HS-5 (cell line): ENCODE measurements at places on chromosomes 11 and 22.

DNA sequence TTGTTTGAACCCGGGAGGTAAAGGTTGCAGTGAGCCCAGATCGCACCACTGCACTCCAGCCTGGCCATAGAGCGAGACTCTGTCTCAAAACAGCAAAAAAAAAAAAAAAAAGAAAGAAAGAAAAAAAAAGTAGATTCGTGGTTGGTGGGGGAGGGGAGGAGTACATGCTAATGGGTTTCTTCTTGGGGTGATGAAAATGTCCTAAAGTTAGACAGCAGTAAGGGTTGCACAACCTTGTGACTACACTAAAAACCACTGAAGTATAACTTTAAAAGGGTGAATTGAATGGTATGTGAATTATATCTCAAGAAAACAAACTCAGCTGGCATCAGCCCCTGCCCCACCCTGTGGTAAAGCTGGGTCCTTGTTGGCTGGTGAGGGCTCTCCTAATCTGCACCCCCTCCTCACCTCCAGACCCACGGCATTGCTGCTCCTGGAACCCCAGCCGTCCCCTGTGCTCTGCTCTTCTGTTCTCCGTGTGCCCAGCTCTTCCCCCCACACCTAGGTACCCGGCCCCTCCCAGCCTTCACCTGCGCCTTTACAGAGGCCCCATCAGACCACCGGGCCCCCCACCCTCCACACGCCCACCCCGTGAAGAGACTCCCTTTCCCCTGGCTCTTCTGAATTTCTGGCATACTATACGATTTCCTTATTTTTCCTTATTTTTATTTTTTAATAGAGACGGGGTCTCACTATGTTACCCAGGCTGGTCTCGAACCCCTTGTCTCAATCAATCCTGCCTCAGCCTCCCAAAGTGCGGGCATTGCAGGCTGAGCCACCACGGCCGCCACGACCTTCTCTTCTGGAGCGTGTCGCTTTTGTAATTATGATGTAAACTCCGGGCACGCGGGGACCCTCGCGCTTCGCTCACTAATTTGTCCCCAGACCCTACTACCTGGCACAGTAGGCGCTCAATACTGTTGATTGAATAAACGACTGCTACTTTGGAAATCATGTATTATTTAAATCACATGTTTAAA is 924 bp upstream of the FADD start:
- no peak for DNase-seq

GRCh38 chr11:111933872-111934271 is 3.3 kb upstream of the DIXDC1 start:
- no peak for DNase-seq

DNA sequence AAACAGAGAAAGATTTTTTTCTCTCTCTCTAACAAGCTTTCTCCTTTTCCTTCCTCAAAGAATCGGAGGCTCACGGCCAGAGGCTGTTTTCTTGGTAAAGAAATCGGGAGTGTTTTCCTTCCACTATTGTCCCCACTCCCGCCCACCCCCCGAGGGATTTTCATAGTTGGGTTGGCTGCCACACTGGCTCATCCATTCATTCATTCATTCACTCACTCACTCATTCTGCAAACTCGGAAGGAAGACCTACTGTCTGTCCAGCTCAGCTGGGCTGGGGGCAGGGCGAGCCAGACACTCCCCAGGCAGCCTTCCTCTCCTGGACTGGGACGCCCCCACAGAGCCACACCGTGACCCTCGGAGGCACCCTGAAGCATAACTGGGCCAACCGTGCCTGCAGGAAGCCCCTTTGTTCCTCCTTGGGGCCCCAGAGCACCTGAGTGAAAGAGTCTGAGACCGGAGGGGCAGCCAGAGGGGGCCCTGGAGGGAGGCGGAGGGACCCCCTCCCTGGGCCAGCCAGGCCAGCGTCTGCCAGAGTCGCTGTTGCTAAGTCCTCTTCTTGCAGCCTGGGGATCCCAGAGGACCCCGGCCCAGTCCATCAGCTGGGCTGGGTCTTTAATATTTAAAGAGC is 17.0 kb downstream of the CDKN1C start:
- no peak for DNase-seq

DNA sequence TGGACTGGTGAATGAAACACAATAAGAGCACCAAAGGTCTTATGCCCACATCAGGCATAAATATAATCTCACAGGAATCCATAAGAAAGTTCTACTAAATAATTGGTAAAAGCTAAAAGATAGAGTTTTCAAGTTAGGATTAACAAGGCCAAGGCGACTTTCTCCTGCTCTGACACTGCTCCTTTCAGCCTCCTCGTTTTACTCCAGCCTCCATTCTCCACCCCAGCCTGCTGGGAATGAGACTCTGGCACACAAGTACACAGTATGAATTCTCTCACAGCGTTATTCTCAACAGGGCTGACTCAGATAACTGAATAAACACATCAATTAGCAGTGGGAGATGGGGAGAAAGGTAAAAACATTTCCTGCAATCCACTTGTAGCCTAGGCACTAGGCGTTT is 94.9 kb downstream of the APOL5 start:
- no peak for DNase-seq

DNA sequence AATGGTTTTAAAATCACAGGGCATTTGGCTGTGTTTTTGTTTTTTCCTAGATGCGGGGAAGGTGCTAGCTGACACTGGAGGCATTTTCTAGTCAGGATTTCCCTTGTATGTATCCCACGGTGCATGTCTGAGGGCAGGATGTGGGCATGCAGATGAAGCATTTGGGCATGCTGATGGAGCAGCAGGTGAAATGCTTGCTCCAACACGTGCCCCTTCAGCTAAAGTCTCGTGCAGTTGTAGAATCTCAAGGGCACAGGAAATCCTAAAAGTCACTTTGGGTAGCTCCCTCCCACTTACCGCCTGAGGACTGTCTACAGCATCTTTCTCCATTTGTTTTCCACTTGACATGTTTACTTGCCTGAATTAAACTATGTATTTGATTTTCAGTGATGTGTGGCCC is 429.4 kb upstream of the B3GAT1 start:
- DNase-seq: no peak

DNA sequence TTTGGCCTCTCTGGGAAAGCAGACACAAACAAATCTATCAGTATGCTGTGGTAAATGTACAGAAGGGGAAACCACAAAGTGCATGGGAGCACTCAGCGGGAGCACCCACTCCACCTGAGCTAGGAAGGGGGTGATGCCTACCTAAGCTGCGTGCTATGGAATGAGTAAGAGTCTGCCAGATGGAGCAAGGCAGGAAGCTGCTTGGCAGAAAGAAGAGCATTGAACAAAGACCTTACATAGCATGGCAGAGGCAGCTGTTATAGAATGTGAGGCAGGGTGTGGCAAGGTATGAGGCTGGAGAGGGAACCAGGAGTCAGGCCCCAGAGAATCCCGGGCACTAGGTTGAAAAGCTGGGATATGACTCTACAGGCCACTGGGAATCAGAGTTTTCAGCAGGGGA is 13.8 kb upstream of the MTFP1 start:
- DNase-seq: no peak

DNA sequence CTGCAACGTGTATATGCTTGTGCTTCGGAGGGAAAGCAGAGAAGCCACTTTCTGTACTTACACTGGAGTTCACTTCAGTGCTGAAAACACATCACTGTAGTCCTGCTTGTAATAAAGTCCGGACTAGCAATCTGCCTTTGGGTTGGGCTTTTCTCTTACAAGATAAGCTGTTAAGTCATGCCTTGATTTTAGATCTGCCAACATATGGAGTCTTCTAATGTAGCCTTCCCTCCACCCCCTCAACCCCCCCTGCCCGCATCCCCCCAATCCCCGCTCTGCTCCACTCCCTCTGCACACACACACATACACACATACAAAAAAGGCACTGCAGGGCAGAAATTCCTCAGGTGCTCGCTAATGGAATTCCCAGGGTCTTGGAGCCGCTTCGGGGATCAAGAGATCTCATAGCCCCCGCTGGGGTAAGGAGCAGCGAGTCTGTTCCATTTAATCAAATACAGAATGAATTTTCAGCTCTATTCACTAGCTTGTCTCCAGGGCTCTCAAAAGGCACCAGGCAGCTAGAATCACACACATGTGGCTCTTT is 3.4 kb downstream of the CDON start:
- no peak for DNase-seq

GRCh38 chr22:35316751-35317150 is 17.1 kb downstream of the TOM1 start:
- DNase-seq: no peak

DNA sequence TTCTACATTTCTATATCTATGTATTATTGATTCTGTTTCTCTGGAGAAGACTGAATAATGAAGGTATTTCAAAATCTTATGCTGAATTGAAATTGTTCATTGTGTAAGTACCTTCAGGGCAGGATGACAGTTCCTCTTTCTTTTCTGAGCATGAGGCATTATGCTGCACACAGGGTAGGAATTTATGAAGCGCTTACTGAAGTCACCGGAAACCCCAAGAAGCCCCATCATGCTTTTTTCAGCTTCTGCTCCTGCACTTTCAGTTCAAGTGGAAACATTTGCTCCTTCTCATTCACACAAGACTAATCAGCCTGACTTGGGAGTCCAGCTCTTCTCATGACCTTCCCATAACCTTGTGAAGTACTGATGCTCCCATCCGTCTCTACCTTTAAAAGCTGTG is 314.7 kb upstream of the SORL1-AS1 start:
- DNase-seq: no peak

GRCh38 chr11:22343371-22344032 is 5.3 kb downstream of the SLC17A6 start:
- DNase-seq: no peak

- no peak for DNase-seq
Observed at GRCh38 chr22:29769723-29770321, 2.7 kb downstream of the UQCR10 start.

DNA sequence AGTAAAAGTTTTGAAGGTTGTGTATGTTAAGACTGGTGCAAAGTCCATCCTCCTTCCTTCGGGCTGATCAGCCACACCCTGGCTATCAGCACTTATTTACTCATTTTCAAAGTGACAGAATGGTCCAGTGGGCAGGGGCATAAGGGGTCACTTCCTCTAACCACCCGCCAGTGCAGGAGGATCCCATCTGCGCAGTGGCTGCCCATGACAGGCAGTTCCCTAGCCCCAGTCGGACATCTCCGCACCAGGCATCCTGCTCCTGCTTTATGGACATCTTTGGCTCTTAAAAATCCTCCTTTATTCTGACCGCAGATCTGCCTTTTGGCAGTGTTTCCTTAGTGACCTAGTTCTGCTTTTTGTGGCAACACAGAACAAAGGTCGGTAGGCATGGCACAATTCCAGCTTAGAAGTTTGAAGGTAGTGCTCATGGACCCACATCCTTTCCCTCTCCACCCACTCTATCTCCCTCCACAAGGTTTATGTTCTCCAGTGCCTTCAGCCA is 55.9 kb downstream of the BMAL1 start:
- DNase-seq: no peak

- DNase-seq: peak; percentile 39
Observed at GRCh38 chr11:95067841-95068219, 1.1 kb downstream of the SRSF8 start.

DNA sequence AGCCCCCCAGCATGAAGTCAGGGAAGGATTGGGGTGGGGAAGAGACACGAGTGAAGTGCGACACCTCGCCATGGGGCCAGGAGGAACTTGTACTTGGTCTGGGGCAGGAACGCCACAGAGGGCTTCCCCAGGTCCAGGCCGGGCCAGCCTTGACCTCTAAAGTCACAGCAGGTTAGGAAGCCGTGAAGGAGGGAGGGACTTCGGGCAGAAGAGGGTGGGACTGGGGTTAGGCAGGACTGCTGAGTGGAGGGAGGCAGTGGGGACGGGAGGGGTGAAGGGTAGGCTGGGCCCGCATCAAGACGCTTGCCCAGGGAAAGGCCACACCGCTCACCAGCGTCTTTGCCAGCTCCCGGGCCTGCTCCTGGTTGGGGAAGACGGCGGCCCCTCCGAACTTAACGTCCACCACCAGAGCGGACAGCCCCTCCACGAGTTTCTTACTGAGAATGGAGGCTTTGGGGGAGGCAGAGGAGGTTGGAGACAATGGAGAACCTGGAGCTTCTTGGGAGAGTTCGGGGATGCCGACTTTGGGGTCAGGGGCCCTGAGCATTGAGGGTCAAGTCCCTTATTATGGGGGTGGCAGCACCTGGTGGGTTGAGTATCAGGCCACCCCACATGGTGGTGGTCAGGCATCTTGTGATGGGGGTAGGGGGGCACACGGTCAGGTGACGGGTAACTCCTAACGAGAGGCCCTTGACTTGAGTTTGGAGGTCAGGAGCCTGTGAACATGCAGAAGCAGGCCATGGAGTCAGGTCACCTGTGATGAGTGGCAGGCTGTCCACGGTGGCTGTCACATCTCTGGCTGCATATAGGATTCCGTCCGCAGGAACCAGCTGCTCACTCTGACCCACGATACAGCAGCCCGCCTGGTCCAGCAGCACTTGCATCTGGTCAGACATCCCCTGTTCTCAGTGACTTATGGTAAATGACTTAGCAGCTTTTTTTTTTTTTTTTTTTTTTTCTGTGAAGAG is 1.7 kb upstream of the SCO2 start:
- no peak for DNase-seq

DNA sequence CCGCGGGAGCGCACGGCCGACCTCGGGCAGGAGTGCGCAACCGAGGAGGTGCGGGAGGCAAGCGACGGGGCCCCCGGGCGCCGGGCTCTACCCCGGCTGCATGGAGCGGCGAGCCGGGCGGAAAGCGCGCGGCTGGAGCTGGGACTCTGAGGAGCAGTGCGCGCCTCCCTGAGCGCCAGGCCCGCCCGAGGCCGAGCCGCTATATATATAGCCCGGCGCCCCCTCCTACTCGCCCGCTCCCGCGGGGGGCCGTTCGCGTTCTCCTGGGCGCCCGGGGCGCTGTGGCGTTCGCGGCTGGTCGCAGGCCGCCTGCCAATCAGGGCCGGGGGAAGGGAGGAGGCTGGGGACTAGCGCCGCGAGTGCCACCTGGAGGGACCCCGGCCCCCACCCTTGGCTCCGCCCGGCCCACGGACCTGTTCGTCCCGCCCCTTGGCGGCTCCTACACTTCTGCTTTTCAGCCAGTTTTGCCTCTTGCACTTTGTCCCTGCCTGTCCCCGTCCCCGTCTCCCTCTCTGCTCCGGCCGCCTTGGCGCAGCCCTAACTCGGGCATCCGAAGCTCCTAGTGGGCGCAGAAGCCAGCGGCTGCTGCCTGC is at the start of gene FGF4:
FGF4 (minus strand) TSS at position 179 of the 593 bp plus-strand sequence. CDS start 257 bp downstream, outside the sequence.
- DNase-seq: no peak

DNA sequence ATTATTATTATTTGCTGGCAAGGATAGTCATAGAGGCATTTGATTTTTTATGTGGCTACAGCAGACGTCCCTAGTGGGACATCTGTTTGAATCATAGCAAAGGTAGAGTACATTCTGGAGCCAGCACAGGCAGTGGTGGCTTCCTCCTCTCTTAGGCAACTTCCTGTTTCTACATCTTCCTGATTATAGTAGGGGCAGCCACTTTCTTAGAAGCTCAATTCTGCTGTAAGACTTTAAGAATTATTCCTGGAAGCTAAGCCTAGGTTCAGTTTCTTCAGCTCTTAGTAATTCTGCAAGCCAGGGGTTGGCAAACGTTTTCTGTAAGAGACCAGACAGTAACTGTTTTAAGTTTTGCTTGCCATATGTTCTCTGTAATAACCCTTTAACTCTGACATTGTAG is 129.3 kb upstream of the TENM4 start:
- no peak for DNase-seq

- DNase-seq: no peak
Observed at GRCh38 chr22:23856721-23857605, 712 bp upstream of the SLC2A11 start.

GRCh38 chr11:11411401-11411985 is 58.4 kb upstream of the CSNK2A3 start:
- no peak for DNase-seq
